ENCODE measurements at places on chromosomes 1 and 21. TPM values are rescaled to one million over a fixed set of nuclear protein-coding genes. Genes with fewer than 3 reads are reported as not detected.

- DNase-seq: no peak
- no peaks in the 10 kb centered on the region for H3K36me3 ChIP-seq
- no peaks in the 10 kb centered on the region for H3K4me1 ChIP-seq
Observed at GRCh38 chr1:119655154-119655553, 7.1 kb upstream of the ZNF697 start.

DNA sequence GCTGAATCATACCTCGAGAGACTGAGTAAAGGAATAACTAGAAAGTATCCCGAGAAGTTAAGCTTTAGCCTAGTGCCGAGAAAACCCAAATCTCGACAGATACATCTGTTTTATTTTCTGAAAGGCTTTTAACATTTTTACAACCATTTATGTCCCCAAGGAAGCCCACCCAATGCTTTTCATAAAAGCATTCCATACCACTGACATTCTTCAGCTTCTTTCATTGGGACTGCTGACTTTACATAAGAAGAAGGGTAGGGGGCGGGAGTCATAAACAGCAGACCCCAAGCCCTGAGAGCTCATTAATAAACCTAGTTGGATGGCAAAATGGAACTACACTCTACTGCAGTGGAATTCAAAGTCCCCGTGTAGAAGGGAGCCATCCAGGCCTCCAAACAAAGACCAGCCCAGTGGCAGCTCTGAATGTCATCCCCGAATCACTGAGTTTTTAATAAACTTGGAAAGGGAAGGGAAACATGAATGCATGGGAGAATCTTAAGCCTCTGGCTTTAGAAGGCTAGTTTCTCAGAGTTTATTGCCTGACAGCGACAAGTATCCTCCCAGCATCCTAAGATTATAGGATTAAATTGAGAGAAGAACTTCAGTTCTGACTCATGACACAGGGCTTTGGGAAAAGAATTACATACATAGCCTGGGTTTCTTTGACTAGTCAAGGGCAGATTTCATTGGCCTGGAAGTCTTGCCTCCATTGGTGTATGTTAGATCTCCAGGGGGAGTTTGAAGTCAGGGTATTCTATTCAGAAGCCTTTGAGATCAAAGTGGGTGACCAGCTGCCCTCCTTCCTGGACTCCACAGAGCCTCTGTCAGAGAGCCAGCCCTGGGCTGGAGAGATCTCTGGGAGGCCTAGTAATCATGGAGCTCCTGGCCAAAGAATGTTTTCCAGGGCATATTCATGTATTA lies 3.7 kb downstream of the ATF3 start:
- H3K4me1 ChIP-seq: peaks cover 11% of the 10 kb centered on the region
- no peak overlapping the region for H3K4me3 ChIP-seq
- peaks cover 18% of the 10 kb centered on the region for H3K27me3 ChIP-seq
- H3K36me3 ChIP-seq: peaks cover 5% of the 10 kb centered on the region
- DNase-seq: no peak

DNA sequence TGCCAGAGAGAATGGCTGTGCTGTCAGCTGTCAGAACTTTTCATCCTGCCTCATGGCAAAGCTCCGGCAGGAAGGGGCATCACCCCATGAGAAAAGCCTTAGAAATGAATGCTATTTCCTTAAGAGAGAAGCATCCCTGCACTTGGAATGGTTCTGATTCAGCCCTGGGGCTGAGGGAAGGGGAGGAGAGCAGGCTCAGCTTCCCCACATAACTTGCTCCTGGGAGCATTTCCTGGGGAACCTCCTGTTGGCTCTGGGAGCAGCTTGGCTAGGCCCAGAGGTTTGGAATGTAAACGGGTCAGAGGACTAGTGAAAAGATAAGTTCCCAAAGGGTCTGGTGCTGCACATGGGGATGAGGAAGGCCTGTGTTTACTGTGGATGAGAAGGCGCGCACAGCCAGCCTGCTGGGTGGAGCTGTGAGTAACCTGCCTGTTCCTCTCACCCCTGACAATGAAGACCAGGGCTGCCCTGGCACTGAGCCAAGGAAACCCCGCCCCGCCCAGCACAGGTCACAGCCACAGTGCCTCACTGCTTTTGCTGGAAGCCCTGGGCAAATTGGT lies 5.0 kb downstream of the PRELP start:
- H3K27me3 ChIP-seq: peaks cover 24% of the 10 kb centered on the region
- DNase-seq: peak; percentile 83
- peaks cover 15% of the 10 kb centered on the region for H3K4me1 ChIP-seq
- H3K36me3 ChIP-seq: no peaks in the 10 kb centered on the region
- H3K27ac ChIP-seq: peak overlapping the region; percentile 16

GRCh38 chr1:194300340-194300739 lies 1113.9 kb upstream of the B3GALT2 start:
- no peaks in the 10 kb centered on the region for H3K36me3 ChIP-seq
- no peak for DNase-seq
- H3K27ac ChIP-seq: no peak overlapping the region
- no peaks in the 10 kb centered on the region for H3K4me1 ChIP-seq

DNA sequence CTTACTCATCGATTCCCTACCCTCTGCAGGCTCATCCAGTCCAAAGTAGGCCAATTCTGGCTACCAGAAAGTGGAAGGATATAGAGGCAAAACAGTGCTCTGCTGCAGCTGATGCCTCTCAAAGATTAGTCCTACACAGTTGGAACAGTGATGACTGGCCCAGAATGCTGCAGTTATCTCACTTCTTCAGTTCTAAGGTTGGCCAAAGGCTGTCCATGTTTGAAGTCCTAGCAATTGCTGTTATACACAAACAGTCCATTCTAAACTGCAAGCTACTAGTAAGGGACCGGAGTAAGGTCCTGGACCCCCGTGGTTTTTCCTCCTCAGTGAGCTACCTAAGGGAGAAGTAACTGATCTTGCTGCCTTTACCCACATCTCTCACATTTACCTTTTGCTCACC lies 129.1 kb upstream of the NRIP1 start:
- no peaks in the 10 kb centered on the region for H3K4me1 ChIP-seq
- no peaks in the 10 kb centered on the region for H3K27me3 ChIP-seq
- H3K4me3 ChIP-seq: no peak overlapping the region
- H3K27ac ChIP-seq: no peak overlapping the region
- no peak for DNase-seq

The SLC9A1 gene
- total RNA-seq: 49.3 TPM

The RIPK4 gene
- 1.8 TPM for total RNA-seq

The TRIM17 gene
- total RNA-seq: 1.5 TPM

The MASP2 gene
- total RNA-seq: 0.73 TPM
